ENCODE measurements at places on chromosomes 7 and 10. TPM values are rescaled to one million over a fixed set of nuclear protein-coding genes. Genes with fewer than 3 reads are reported as not detected.

FAM237B gene
- polyA plus RNA-seq = not detected

SPDYE5 gene
- polyA plus RNA-seq = 0.03 TPM

SEMA3E gene
- not detected for polyA plus RNA-seq

NSUN6 gene
- 10.4 TPM for polyA plus RNA-seq

ACBD7 gene
- 0.10 TPM for polyA plus RNA-seq

SFRP4 gene
- 2.0 TPM for polyA plus RNA-seq

PKD1L1 gene
- polyA plus RNA-seq = 0.41 TPM

HOXA11 gene
- not detected for polyA plus RNA-seq

Data from spleen (tissue), 13 donors.